ENCODE measurements at places on chromosomes 2 and 18.

DNA sequence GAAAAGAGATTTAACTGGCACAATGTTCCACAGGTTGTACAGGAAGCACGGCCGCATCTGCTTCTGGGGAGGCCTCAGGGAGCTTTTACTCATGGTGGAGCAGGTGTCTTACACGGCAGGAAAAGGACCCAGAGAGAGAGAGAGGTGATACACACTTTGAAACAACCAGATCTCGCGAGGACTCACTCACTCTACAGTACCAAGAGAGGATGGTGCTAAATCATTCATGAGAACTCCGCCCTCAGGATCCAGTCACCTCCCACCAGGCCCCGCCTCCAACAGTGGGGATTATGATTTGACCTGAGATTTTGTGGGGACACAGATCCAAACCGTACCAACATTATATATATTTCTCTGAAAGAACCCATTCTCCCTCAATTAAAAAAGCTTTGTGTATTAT is 79.7 kb upstream of the DOCK10 start:
- DNase-seq = no peak

DNA sequence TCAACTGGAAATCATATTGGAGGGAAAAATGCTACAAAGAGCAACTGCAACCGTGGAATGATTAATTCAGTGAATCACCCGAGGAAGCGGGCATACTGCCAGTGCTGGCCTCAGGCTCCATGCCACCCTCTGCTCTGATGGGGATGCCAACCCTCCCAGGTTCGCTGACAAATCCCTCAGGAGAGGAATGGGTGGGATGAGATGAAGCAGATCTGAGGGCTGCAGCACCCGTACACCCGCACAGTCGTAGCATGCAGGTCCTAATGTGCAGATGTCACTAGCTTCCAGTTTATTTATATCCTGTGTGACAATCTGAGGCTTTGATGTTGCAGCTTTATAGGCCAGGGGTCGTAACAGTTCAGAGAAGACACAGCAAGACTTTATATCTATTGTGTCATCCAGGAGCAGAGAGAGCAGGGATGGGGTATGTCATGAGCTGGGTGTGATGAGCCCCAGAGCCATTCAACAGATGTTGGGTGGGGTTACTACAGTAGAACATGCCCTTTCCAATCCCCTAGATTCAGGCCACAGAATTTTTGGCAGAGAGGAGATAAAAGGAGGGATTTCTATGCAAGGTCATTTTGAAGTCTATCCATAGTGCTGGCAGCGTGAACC is 44.6 kb downstream of the DPP4 start:
- DNase-seq = no peak

DNA sequence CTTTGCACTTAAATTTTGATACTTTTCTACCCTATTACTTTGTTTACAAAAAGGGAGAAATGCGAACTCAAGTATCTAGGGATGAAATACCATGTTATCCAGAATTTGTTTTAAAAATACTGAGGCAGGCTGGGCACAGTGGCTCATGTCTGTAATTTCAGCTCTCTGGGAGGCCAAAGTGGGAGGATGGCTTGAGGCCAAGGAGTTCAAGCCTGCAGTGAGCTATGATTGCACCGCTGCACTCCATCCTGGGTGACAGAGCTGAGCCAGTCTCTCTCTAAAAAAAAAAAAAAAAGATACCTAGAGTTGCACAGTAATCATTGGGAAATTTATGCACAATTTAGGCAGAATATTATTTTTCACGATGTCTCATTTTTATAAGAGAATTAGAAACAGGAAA is 12.4 kb upstream of the VAPA start:
- DNase-seq = no peak

GRCh38 chr2:74497777-74498499 is 1.5 kb downstream of the LBX2 start:
- no peak for DNase-seq

DNA sequence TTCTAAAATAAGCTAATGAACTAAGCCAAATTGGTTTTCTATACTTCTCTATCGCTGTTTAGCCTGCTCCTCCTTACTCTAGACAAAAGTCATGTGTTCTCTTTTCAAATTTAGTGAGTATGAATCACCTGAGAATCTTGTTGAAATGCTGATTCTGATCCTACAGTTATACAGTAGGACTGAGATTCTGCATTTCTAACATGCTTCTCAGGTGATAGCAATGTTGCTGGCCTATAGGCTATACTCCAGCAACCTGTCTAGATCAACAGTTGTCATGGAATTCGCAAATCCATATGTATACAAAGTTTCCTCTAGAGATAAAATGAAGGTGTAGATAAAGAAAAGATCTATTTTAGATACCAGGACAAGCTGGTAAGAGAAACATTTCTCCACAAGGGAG is 62.9 kb downstream of the MEMO1 start:
- DNase-seq = no peak

GRCh38 chr2:192194265-192194865 is 368 bp downstream of the TMEFF2 start:
- DNase-seq = no peak

DNA sequence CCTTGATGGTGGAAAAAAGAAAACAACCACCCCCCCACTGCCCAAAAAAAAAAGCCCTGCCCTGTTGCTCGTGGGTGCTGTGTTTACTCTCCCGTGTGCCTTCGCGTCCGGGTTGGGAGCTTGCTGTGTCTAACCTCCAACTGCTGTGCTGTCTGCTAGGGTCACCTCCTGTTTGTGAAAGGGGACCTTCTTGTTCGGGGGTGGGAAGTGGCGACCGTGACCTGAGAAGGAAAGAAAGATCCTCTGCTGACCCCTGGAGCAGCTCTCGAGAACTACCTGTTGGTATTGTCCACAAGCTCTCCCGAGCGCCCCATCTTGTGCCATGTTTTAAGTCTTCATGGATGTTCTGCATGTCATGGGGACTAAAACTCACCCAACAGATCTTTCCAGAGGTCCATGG is 28.0 kb downstream of the MAL start:
- DNase-seq = no peak

DNA sequence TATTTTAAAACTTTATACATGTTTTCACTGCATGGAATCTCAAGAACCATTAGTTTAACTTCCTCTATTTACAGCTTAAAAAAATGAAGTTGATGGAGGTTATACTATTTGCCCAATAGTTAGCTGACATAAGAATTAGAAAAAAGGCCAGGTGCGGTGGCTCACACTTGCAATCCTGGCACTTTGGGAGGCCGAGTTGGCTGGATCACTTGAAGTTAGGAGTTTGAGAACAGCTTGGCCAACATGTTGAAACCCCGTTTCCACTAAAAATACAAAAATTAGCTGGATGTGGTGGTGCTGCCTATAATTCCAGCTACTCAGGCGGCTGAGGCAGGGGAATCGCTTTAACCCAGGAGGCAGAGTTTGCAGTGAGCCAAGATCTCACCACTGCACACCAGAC is 125.1 kb upstream of the CDH19 start:
- no peak for DNase-seq

DNA sequence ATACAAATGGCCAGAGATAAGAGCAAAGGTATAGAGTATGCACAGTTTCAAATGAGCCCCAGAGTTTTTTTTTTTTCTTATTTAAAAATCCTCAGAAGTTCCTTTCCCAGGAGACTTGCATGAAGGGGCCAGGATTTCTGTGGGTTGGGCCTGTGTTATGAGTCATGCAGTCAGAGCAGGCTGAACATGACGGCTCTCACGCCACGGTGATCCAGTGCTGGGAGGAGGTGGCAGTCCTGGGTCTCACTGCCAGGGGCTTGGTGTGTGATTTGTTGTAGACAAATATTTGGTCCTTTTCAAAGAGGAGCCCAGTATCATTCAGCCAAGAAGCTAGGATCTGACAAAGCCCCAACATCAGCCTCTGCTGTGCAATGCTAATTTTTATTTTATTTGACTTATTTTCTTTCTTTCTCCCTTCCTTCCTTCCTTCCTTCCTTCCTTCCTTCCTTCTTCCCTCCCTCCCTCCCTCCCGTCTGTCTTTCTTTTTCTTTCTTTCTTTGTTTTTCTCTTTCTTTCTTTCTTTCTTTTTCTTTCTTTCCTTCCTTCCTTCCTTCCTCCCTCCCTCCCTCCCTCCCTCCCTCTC is 10.4 kb upstream of the KCNE4 start:
- DNase-seq = no peak

- DNase-seq = no peak
Observed at GRCh38 chr2:131413148-131413747, 49.3 kb upstream of the RAB6D start.

- no peak for DNase-seq
Observed at GRCh38 chr2:64186699-64187605, 42.7 kb upstream of the PELI1 start.

- no peak for DNase-seq
Observed at GRCh38 chr2:104874230-104874629, 20.3 kb downstream of the POU3F3 start.

- DNase-seq = no peak
Observed at GRCh38 chr2:96577501-96577900, 40.9 kb downstream of the ARID5A start.

- DNase-seq = no peak
Observed at GRCh38 chr2:74739129-74739528, 85.1 kb downstream of the SEMA4F start.

GRCh38 chr2:39160982-39161381 is 40.1 kb upstream of the SOS1 start:
- no peak for DNase-seq

GRCh38 chr2:221448057-221448843 is 123.9 kb downstream of the EPHA4 start:
- no peak for DNase-seq

GRCh38 chr18:44895176-44895798 is 214.6 kb downstream of the SETBP1 start:
- no peak for DNase-seq

GRCh38 chr2:187547353-187547979 is 6.8 kb downstream of the TFPI start:
- DNase-seq = no peak

GRCh38 chr18:49447810-49448745 is 12.4 kb downstream of the DYM start:
- no peak for DNase-seq

GRCh38 chr18:39786477-39786876 is 2168.6 kb upstream of the PIK3C3 start:
- DNase-seq = no peak

DNA sequence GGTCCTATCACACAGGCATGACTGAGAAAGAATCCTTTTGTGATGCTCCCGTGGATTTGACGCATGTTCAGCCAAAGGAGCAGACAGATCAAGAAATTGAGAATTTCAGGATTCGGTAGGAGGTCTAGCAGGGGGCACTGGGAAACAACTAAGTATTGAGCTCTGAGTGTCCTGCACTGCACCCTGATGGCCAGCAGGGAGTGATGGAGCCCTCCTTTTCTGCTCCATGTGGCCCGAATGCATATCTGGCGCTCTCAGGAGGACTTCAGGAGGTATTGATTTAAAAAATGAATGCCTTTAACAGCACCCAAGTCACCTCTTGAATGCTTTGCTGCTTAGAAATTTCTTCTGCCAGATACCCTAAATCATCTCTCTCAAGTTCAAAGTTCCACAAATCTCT is 58.0 kb downstream of the ZNF519 start:
- DNase-seq = no peak

DNA sequence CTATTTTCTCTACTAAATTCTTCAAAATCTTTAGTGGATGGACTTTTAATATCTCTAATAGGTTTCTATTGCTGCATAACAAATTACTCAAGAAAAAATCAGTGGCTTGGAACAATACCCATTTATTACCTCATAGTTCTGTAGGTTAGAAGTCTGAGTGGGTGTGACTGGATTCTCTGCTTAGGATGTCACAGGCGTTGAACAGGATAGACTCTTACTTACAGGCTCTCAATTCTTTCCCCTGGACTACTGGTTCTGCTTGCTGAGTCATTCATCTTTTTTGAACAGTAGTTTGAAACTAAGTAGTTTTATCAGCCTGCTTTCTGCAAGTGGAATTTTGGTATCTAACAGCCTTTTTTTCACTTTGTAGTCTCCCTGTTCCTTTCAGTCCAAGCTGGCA is 265.4 kb downstream of the ZNF385B start:
- no peak for DNase-seq

DNA sequence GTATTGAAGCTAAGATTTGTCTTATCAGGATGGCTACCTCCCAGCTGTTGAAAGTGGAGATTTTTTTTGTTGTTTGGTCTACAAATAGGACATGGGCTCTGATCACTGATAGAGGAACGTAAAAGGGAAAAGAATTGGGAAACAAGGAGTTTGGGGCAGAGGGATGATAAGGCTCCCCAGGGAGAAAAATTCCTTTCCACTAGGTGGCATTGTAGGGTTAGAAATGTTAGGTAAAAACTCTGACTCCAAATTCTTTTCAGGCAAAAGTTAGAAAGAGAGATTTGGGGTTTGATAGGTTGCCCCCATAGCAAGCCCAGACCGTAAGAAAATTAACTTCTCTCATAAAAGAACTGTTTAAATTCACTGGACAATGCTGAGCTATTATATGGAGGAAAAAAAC is 19.8 kb downstream of the CMPK2 start:
- DNase-seq = no peak

GRCh38 chr2:195730912-195731311 is 73.9 kb downstream of the SLC39A10 start:
- no peak for DNase-seq

GRCh38 chr18:37506001-37506400 is 59.6 kb downstream of the CELF4 start:
- no peak for DNase-seq

GRCh38 chr2:200350850-200351285 is 44.4 kb downstream of the SPATS2L start:
- no peak for DNase-seq

DNA sequence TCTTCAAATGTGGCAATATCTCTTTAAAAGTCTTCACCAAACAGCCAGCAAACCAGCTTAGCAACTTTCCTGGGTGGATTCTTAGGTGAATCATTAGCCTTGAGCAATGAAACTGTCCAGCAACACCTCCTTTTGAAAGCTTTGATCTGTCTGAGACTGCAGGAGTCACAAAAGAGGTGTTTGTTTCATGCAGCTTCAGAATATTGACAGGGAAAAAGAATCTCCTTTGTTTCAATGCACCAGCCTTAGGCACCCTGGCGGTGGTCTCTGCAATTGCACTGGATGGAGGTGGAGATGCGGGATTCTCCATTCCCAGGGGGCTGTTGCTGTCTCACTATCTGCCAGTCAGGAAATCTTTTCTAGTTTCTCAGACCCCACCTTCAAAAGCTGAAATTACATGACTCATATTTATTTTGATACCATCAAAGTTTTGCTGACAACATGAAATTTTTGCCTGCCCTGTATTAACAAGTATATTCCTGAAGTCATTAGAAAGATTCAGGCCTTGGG is 76.0 kb upstream of the DSG1 start:
- DNase-seq = no peak

DNA sequence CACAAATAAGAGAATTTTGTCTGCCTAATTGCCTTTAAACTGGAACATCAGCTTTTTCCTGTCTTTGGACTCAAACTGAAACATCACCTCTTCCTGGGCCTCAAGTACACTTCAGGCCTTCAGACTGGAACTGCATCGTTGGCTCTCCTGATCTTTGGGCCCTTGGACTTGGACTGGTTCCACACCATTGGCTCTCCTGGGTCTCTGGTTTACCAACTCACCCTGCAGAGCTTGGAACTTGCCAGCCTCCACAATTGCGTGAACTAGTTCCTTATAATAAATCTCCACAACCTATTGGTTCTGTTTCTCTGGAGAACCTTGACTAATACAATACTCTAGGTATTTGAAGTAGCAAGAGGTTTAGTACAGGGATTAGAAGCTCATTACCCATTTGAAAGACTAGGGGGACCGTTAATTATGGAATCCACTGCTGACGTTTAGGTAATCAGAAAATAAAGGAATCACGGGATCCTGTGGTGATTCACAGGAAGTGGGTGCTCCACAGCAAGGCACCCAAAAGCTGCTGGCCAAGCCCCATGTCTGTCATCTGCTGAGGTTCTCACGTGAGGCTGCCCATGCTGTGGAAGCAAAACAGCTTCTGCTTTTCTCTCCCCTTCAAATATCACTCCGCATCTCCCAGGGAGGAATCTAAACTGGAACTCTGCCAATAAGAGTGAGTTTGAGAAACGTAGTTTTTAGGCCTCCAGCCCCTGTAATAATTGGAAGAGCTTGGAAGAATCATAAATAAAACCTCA is 20.0 kb upstream of the SGPP2 start:
- no peak for DNase-seq

Measured in cortex of kidney (tissue), 1 donor.